ENCODE measurements at places on chromosomes 5 and 9. TPM values are rescaled to one million over a fixed set of nuclear protein-coding genes. Genes with fewer than 3 reads are reported as not detected.

- peaks cover 31% of the 10 kb centered on the region for H3K4me1 ChIP-seq
- no peak overlapping the region for H3K4me3 ChIP-seq
- H3K27ac ChIP-seq: no peak overlapping the region
These were observed 12.5 kb downstream of the STC2 start for GRCh38 chr5:173315495-173316338.

DNA sequence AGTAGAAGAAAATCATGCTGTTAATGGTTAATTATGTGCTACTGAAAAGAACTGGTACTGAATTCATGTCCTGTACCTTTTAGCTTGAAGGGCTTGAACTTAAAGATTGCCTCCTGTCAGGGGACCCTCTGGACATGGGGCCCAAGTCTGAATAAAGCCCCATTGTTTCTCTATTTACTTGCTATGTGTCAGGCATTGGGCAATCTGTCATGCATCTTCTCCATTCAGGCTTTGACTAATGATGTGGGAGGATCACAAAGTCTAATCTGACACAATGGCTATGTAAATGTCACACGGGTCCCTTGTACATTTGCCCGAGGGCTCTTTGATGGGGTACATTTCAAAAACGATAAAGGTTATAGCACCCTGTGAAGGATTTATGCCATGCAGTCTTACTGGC is 64.0 kb upstream of the TUSC1 start:
- H3K4me3 ChIP-seq: peak overlapping the region; percentile 11
- H3K4me1 ChIP-seq: peaks cover 37% of the 10 kb centered on the region
- H3K27me3 ChIP-seq: peaks cover 69% of the 10 kb centered on the region
- peak; percentile 6 for DNase-seq

DNA sequence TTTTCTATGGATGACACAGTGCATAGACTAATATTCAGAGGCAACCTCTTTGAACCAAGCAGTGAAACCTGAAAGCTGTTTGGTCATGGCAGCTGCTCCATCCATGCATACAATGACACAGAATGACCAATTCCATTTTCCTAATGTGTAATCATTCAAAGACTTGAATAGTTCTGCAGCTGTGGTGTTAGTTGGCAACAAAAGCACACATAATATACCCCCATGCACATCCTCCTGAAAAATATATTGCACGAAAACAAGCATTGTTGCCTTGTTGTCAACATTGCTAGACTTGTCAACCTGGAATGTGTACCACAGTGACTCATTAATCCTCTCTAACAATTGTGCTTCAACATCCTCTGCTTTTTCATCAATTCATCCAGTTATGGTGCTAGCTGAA is 71.0 kb upstream of the SEMA6A start:
- DNase-seq: no peak
- H3K27me3 ChIP-seq: no peaks in the 10 kb centered on the region
- H3K36me3 ChIP-seq: no peaks in the 10 kb centered on the region
- peaks cover 5% of the 10 kb centered on the region for H3K4me1 ChIP-seq
- H3K4me3 ChIP-seq: no peak overlapping the region
- H3K27ac ChIP-seq: no peak overlapping the region

DNA sequence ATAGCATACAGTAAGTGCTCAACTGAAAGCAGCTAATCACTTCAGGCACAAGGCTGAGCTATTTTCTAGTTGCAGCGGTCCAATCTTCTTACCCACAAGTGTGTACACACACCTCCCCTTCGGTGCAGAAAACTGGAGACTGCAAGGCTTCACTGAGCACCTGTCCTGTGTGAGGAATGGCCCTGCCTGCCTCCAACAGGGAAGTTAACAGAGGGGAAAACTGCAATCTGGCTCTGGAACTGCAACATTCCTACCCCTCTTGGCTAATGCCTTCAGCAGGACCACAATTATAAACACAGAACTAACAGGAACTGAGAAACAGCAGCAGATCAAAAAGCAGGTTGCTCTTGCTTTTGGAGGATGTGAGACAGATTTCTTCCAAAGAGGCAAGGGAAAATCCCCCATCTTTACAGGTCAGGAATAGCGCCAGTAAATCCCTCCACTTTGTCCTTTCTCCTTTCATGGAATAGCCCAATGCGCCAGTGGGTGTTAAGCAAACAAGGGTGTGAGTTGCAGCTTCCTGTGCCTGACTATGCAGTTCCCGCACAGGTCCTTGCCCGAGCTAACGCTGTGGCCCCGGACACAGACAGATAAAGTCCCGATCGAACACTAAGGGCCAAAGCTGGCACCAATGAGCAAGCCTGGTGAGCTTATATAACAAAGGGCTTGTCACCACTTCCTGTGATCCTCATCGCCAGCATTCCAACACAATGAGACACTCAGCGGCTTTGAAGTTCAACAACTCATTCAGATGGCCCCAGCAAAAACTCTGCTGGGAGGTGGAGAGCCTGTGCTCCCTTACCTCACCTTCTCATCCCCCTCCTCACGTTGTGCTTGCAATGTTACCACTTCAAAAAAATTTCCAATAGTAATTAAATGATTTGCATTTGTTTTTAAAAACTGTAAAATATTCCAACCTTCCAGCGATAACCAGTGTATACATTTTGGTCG is 21.5 kb downstream of the SHB start:
- H3K4me3 ChIP-seq: peak overlapping the region; percentile 61
- DNase-seq: peak; percentile 12
- H3K27ac ChIP-seq: peak overlapping the region; percentile 99
- no peaks in the 10 kb centered on the region for H3K36me3 ChIP-seq
- no peaks in the 10 kb centered on the region for H3K27me3 ChIP-seq

GRCh38 chr5:62260513-62260912 is 45.5 kb upstream of the KIF2A start:
- H3K27ac ChIP-seq: no peak overlapping the region
- no peak overlapping the region for H3K4me3 ChIP-seq
- no peaks in the 10 kb centered on the region for H3K4me1 ChIP-seq
- no peaks in the 10 kb centered on the region for H3K27me3 ChIP-seq
- DNase-seq: no peak

DNA sequence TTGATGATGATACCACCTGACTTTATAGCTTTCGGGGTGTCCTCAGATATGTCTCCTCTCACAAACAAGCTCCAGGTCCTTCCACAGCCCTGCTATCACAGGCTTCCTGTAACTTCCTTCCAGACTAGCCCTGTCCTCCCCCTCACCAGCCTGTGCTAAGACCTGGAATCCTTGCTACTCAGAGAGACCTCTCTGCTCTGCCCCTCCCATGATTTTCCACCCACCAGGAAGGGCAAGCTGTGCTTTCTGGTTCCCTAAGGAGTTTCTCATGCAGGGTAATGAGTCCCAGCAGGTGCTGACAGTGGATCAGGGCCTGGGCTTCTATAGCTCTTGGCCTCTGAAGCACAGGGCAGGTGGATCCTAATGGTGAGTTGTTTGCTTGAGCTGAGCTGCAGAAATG is 86.9 kb downstream of the AOPEP start:
- DNase-seq: no peak
- peaks cover 10% of the 10 kb centered on the region for H3K36me3 ChIP-seq
- no peak overlapping the region for H3K4me3 ChIP-seq
- H3K27ac ChIP-seq: no peak overlapping the region
- no peaks in the 10 kb centered on the region for H3K27me3 ChIP-seq
- no peaks in the 10 kb centered on the region for H3K4me1 ChIP-seq

GRCh38 chr9:132182314-132183091 is 20.6 kb downstream of the NTNG2 start:
- no peak overlapping the region for H3K27ac ChIP-seq
- H3K36me3 ChIP-seq: no peaks in the 10 kb centered on the region
- no peaks in the 10 kb centered on the region for H3K27me3 ChIP-seq

DNA sequence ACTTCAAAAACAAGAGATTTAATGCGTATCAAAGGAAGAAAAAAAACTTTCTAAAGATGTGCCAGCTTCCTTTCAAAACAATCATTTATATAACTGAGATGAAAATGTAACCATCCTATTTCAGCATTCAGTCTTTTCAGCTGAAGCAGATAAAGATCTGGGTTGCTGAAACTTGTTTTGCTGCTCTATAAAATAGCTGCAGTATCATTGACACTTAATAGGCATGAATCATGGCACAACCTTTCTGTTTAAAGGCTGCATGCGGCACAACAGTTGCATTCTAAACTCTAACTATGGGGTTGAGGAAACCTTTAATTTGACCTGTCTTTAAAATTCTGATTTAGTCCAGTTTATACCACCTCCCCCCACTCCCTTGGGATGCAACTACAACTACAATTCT is 196.7 kb downstream of the MPDZ start:
- H3K36me3 ChIP-seq: no peaks in the 10 kb centered on the region
- no peaks in the 10 kb centered on the region for H3K27me3 ChIP-seq
- H3K4me1 ChIP-seq: no peaks in the 10 kb centered on the region
- no peak for DNase-seq
- H3K27ac ChIP-seq: no peak overlapping the region
- no peak overlapping the region for H3K4me3 ChIP-seq

- H3K27me3 ChIP-seq: peaks cover 46% of the 10 kb centered on the region
- DNase-seq: no peak
- no peaks in the 10 kb centered on the region for H3K36me3 ChIP-seq
- H3K4me1 ChIP-seq: peaks cover 36% of the 10 kb centered on the region
These were observed 889 bp upstream of the ADAMTS12 start for GRCh38 chr5:33892620-33893137.

- H3K27me3 ChIP-seq: no peaks in the 10 kb centered on the region
- no peak for DNase-seq
- peaks cover 4% of the 10 kb centered on the region for H3K4me1 ChIP-seq
- H3K27ac ChIP-seq: no peak overlapping the region
- no peaks in the 10 kb centered on the region for H3K36me3 ChIP-seq
- H3K4me3 ChIP-seq: no peak overlapping the region
These were observed 361.0 kb downstream of the NFIB start for GRCh38 chr9:13952906-13953305.

DNA sequence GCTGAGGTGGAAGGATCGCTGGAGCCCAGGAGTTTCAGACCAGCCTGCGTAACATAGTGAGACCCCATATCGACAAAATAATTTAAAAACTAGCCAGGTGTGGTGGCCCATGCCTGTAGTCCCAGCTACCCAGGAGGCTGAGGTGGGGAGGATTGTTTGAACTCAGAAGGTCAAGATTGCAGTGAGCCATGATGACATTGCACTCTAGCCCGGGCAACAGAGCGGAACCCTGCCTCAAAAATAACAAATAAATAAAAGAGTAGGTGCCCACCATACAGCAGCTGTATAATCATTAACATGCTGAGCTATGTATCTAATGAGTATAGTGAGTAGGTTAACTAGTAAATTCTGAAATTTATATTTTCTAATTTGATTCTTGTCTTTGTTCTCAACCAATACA is 11.0 kb upstream of the ATP6V0E1 start:
- H3K4me1 ChIP-seq: no peaks in the 10 kb centered on the region
- H3K27me3 ChIP-seq: peaks cover 15% of the 10 kb centered on the region
- H3K36me3 ChIP-seq: peaks cover 3% of the 10 kb centered on the region

DNA sequence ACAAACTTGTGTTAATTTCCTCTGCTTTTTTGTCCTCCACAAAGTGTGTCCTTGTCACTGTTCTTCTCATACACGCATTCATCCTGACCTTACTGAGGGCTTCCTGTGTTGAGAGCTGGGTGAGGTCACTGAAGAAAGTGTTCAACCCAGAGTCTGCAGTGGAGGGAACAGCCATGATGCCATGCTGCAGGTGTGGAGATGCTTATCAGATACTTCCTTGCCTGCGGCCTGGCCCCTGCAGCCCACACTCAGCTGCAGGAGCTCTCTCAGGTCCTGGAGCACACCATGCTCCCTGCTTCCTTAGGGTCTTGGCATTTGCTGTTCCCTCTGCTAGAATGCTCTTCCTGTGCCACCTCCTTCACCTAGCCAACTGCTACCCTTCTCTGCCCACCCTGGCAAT is 108.1 kb upstream of the SPRY4 start:
- H3K27me3 ChIP-seq: no peaks in the 10 kb centered on the region
- DNase-seq: no peak
- no peak overlapping the region for H3K27ac ChIP-seq
- peaks cover 48% of the 10 kb centered on the region for H3K4me1 ChIP-seq
- no peaks in the 10 kb centered on the region for H3K36me3 ChIP-seq
- no peak overlapping the region for H3K4me3 ChIP-seq

- H3K4me1 ChIP-seq: peaks cover 39% of the 10 kb centered on the region
- no peak overlapping the region for H3K4me3 ChIP-seq
- no peak overlapping the region for H3K27ac ChIP-seq
- no peak for DNase-seq
- peaks cover 21% of the 10 kb centered on the region for H3K36me3 ChIP-seq
- H3K27me3 ChIP-seq: no peaks in the 10 kb centered on the region
These were observed 16.3 kb downstream of the ROR2 start for GRCh38 chr9:91933556-91934352.

DNA sequence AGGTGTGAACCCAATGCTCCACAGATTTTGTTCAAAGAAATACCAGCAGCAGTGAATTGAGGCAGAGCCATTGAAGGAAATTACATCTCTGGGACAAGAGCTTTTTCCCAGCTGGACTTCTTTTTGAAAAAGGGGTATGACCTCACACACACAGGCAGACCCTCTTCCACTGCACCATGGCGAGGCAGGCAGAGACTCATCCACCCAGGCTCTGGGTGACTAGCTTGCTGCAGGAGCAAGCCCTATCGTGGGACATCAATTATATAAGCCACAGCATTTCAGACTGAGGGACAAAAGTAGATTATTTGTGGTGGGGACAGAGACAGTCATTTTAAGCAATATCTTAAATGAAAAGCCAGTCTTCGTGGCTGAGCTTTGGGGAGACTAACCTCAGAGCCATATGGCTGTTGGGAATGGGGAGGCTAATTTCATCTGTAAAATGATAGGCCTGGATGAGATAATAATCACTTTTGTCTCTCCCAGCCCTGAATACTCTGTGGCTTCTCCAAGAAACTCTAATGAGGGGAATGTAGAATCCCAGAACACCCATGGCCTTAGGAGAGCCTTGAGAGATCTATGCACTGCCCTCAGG is 113.1 kb upstream of the TNC start:
- peaks cover 3% of the 10 kb centered on the region for H3K27me3 ChIP-seq
- H3K4me1 ChIP-seq: peaks cover 9% of the 10 kb centered on the region
- no peak overlapping the region for H3K27ac ChIP-seq
- no peak for DNase-seq

The CKS2 gene
- 184 TPM for total RNA-seq

The PCDHAC1 gene
- total RNA-seq: 4.1 TPM

The GLRA1 gene
- total RNA-seq: 0.21 TPM

The IRX4 gene
- total RNA-seq: 0.77 TPM
